Natural killer cell treated with Interleukin-12 subunit alpha and Interleukin-12 subunit beta and Interleukin-15 and Interleukin-18, amount 100 ng/mL, for 72 hours (primary cell): ENCODE measurements at places on chromosomes 6 and 20.

DNA sequence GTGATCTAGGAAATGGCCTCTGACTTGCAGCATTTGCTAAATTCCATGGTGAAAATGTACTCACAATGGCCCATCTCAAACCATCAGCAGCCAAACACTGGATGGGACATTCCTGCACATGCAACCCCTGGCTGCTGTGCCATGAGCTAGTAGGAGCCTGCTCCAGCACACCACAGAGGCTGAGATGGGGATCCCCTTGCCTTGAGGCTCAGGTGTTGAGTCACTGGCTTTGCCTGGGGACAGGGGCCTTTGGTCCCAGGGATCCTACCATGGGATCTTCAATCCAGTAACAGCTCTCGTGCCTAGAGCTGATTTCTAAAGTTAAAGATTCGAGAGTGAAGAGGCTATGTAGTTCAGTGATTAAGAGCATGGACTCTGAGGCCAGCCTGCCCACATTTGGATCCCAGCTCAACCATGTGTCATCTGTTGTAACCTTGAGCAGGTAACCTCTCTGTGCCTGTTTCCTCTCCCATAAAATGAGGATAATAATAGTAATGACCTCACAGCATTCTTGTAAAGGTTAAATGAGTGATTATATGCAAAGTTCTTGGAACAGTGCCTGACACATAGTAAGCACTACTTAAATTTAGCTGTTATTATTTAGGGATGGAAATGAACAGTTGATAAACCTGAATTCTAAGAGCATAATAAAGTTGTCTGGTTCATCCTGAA, 16.4 kb downstream of the FOXQ1 start:
- no peak for DNase-seq

DNA sequence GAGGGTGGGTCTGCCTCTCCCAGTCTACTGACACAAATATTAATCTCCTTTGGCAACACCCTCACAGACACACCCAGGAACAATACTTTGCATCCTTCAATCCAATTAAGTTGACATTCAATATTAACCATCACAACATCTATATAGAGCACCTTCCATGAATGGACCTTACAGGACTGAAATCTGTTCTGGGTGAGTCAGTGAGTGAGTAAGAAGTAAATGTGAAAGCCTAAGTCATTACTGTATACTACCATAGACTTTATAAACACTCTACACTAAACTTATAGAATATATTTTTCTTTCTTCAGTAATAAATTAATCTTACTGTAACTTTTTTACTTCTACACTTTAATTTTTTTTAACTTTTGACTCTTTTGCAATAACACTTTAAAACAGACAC, 993.8 kb upstream of the MAP3K7 start:
- no peak for DNase-seq

- no peak for DNase-seq
Observed at GRCh38 chr20:32271620-32272019, 5.8 kb upstream of the KIF3B start.

GRCh38 chr20:19778404-19778803, 20.3 kb downstream of the RIN2 start:
- DNase-seq = no peak

DNA sequence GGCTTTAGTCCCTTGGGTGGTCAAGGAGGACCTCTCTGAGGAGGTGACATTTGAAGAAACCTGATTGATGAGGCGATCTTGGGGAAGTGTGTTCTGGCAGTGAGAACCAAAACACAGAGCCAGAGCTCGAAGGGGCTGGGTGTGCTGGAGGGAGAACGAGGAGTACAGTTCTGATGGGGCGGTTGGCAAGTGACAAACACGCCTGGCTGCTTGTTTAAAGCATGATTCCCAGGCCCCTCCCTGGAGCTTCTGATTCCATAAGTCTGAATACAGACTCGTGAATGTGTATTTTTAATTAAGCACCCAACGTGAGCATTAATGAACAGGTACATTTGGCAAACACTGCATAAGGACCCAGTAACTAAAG, 886 bp upstream of the NFATC2 start:
- DNase-seq = no peak
